ENCODE measurements at places on chromosomes 13 and 19. TPM values are rescaled to one million over a fixed set of nuclear protein-coding genes. Genes with fewer than 3 reads are reported as not detected.

ZNF160 gene
- 41.9 TPM for polyA plus RNA-seq

ONECUT3 gene
- polyA plus RNA-seq = 0.04 TPM

ZNF578 gene
- polyA plus RNA-seq = 7.0 TPM

NLRP7 gene
- not detected for polyA plus RNA-seq

SNRPA gene
- 117 TPM for polyA plus RNA-seq

SGCG gene
- polyA plus RNA-seq = 4.1 TPM

ZNF492 gene
- 2.8 TPM for polyA plus RNA-seq

BEST2 gene
- 0.09 TPM for polyA plus RNA-seq

- no peak for DNase-seq
Observed at GRCh38 chr13:23799945-23800344, 89.3 kb downstream of the MIPEP start.

DNA sequence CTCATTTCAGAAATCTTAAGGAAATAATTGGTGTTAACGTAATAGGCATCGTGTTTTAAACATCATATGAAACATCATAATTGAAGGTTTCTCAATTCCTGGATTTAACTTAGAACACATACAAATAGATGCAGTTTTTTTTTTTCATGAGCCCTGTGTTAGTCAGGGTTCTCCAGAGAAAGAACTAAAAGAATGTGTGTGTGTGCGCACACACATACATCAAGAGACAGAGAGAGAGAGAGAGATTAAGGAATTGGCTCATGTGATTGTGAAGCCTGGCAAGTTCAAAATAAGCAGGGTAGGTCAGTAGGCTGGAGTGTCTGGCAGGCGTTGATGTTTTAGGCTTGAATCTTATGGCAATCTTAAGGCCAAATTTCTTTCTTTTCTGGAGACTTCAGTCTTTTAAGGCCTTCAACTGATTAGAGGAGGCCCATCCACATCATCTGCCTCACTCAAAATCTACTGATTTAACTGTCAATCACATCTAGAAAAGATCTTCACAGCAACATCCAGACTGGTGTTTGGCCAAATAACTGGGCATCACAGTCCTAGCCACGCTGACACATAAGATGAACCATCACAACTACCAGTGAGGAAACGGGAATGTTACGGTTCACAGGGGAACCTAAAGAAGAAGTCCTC, 25.2 kb downstream of the SPATA13 start:
- no peak for DNase-seq

DNA sequence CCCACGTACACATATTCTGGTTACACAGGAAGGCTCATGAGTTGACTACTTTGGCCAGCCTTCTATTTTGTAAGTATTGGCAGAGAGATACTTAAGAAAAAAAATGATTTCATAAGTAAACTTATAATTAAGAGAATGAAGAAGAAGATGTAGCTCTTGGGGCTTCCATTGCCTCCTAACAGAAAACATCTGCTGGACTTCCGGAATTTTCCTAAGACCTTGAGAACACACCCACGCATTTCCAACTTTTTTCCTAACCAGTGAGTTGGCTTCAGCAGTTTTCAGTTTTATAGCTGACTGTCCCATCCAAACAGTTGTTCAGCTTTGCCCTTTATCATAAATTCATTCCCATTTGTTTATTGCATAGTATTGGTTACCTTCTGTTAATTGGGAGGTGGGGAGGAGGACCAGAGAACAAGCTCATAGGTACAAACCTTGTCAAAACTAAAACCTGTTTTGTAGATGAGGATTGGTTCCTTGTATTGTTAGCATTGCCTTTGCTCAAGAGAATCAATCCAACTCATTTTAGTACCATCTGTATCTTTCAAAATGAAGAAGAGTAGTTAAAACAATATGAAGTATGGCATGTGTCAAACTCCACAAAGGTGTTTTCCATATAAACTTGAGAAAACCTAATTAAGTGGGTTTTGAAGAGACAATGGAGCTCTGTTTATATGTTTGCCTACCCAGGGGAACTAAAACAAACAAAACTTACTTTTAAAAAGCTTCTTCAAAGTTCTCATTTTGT, 93.9 kb downstream of the COL4A2 start:
- DNase-seq = no peak

GRCh38 chr19:4952945-4953344, 16.0 kb upstream of the KDM4B start:
- DNase-seq = no peak

GRCh38 chr19:6529351-6529750, 1.5 kb upstream of the TNFSF9 start:
- DNase-seq = no peak

GRCh38 chr13:57874530-57874929, 243.0 kb downstream of the PCDH17 start:
- DNase-seq = no peak

DNA sequence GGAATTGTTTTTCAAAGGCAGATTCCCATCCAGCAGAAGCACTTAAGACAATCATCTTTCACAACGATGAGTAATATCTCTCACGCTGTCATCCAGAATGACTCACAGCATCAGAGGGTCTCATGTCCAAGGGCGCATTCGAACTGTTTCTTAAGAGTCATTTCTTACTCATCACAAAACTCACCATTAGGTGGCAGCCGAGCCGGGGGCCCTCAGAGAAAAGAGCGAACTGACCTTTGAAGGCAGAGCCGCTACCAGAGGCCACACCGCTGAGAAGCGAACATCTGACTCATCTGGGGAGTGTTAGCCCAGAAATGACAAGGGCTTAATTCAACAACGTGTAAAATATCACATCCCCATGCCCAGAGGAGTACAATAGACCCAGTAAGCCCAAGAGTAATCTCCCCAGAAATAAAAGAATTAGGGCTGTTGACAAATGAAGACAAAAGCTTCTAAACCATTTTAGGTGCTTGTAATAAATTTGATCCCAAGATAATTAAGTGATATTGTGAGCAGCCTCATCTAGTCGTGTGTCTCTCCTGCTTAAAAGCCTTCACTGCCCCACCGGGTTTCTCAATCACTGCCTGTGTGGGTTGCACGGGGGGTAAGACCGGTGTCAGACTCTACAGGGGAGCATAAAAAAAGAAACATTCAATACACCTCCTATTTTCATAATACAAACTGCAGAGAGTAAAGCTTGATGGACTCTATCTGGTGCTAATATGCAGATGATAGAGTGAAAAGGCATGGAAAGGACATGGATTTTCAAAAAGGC, 96.2 kb downstream of the CYSLTR2 start:
- no peak for DNase-seq

GRCh38 chr19:33998739-33999345, 173.5 kb upstream of the LSM14A start:
- no peak for DNase-seq

- DNase-seq = no peak
Observed at GRCh38 chr13:110367620-110368019, 60.5 kb downstream of the COL4A2 start.

DNA sequence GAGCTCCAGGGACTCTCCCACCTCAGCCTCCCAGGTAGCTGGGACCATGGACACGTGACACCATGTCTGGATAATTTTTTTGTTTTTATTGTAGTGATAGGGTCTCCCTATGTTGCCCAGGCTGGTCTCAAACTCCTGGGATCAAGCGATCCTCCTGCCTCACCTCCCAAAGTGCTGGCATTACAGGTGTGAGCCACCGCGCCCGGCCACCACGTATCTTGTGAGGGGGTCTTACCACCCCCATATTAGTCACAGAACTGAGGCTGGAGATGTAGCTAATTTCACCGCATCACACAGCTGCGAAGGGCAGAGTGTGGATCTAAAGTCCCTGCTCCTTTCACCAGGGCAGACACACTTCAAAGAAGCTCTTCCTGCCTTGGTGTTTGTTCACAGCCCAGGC, 211.8 kb upstream of the SOX1 start:
- DNase-seq = no peak

GRCh38 chr19:54616057-54616456, 14.2 kb upstream of the LILRB1 start:
- DNase-seq = no peak

Data from renal cortex interstitium (tissue), 15 donors.